Astrocyte of the spinal cord (primary cell): ENCODE measurements at places on chromosomes 13 and 19.
A peak's percentile ranks its signal among the peaks of the same experiment; 100 is the strongest.

DNA sequence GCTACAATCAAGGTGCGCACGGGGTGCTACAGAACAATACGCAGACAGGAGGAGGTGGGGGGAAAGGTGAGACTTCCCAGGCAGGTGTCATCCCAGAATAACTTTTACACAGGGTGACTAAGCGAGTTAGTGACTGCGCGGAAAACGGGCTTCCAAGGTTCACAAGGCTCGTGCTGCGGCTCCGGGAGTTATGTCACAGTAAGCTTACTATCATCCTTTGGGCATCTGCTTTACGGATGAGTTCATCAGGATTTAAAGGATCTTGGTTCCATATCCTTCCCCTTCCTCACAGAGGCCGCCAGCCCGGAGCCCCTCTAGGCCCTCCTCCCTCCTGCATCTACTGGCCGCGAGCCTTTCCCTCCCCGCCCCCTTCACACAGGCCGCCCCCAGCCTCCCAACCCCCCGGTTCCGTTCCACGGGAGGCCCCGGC, 474 bp upstream of the IFT88 start:
- DNase-seq: no peak

DNA sequence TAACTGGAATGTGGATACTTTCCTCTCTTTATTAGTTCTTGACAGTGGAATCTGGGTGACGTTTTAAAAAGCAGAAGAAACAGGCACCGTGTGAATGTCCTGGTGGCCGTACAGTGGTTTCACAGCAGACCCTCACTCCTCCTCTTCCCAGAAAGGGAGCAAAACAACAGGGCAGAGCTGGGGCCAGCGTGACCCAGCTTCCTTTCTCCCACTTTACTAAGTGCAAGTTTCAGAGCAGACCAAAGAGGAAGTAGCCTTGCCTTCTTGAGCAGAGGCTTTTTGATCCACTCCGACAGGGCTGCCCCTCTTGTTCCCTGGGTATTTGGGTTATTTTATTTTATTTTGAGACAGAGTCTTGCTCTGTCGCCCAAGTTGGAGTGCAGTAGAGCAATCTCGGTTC, 19.6 kb upstream of the C19orf33 start:
- DNase-seq: no peak

DNA sequence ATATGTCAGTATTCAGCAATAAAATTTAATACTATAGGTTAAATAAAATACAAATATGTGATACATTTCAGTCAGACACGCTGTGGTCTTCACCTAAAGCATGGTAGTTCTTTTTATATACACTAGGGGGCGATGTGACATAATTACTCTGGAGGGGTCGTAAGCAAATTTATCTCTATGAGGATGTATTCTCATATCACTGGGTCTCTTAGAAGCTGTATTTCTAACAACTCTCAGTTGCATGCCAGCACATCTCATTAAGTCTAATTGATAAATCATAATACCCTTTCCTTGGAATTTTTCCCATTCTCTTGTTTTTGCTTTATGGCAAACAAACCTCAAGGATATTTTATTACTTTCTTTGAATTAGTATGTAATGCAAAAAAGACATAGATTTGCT, 3.9 kb upstream of the PCDH17 start:
- peak; percentile 46 for DNase-seq

DNA sequence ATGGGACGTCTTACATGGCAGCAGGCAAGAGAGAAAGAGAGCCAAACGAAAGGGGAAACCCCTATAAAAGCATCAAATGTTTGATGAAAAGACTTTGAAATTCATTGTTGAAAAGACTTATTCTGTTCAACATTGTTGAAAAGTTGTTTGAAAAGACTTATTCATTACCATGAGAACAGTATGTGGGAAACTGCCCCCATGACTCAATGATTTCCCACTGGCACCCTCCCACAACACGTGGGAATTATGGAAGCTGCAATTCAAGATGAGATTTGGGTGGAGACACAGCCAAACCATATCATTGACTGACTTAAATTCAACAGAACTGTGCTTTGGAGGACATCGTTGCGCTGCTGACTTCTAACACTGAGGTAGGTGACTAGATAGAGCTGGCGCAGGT, 48.0 kb upstream of the RCBTB2 start:
- DNase-seq: no peak

DNA sequence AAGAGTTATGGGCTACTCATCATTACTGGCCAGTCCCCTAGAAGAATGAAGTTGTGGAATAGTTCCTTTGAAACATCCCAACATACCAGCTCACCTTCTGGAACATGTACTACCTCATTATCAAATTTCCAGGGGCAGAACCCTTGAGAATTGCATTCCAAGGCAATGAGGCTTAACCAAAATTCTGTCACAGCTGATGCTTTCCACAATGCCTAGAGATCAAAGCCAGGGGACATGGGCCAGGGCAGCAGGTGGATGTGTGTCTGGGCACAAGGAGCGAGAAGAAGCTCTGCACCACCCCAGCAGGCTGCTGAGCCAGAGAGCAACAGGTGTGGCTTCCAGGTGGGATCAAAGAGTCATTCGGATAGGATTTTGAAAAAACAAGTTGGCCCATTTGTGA, 362.1 kb downstream of the EFNB2 start:
- no peak for DNase-seq

DNA sequence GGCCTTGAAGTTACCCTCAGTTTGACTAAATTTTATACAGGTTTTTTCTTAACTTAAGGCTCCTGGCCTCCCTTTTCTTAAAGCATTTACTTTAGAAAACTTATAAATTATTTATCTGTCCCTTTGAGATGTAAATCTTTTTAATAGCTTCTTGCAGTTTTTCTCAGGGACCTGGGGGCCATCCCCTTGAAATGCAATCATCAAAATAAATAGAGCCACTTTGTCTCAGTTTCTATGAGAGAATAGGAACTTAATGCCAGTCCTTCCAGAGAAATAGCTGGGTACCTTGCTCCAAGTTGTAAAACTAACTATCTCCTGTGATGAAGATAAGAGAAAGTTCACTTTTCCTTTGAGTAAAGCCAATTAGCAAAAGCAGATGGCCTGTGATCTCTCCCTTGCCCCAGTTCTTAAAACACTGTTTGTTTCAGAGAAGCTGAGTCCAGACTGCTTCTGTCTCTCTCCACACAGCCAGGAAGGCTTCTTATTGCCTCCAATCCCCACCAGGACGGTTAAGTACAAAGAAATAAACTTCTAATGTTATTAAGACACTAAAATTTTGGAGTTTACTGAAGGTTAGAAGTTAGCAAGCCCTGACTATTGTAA, 913.1 kb downstream of the OLFM4 start:
- no peak for DNase-seq

GRCh38 chr19:15935167-15935702, 906 bp upstream of the CYP4F11 start:
- no peak for DNase-seq

DNA sequence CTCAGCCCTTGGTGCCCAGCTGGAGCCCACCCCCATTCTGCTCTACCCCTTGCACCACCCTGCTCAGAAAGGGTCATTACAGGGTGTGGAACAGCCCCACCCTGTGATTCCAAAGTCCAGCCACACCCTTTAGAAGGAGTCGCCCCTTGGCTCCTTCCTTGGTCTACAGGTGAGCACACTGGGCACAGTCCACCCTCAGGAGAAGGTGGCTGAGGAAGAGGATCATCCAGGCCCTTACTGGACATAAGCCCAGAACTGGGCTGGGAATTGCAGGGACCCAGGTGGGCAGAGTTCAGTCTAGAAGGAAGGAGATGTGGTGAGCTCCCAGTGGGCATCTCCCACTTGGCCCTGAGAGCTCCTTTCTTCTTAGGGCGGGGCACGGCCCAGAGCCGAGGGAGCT, 8.6 kb downstream of the SLC46A3 start:
- DNase-seq: no peak

DNA sequence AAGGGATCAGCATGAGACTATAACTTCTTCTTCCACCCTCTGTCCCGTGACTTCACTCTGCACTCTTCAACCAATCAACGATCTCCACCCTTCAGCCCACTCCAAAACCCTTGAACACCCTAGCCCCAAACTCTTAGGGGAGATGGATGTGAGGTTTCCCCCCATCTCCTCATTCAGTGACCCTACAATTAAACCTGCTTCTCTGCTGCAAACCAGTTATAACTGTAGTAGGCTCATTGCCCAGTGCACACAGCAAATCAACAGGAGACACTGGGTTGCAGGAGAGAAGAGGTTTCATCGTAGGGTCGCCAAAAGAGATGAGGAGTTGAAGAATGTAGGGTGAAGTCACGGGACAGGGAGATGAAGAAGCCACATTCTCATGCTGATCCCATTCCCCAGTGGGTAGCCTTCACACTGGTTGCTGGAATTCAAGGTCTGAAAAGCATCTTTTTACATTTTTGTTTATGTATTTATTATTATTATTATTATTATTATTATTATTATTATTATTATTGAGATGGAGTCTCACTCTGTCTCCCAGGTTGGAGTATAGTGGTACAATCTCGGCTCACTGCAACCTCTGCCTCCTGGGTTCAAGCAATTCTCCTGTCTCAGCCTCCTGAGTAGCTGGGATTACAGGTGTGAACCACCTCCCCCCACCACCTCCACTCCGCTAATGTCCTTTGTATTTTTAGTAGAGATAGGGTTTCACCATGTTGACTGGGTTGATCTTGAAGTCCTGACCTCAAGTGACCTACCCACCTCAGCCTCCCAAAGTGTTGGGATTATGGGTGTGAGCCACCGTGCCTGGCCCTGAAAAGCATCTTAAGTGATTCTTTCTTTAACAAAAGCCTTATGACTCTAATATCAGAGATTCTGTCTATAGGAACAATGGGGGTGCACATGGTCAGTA, 5.8 kb upstream of the CYP2S1 start:
- no peak for DNase-seq

DNA sequence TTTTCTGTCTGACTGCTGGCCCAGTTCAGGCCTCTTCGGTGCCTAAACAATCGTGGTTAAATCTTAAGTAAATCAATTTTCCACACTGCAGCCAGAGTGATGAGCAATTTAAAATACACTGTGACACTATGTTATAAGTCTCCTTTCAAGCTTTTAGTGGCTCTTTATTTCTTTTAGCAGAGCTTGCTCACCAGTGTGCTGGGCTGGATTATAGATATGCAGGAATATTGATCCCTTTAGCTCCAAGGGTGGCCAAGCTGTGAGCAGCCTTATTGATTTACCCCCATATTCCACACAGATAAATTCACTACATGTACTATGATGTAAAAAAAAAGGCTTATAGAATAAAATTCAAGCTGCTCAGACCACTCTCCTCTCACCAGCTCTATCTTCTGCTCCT, 21.7 kb downstream of the CBY2 start:
- no peak for DNase-seq

GRCh38 chr19:14346279-14346678, 35.0 kb upstream of the ADGRE5 start:
- DNase-seq: no peak

DNA sequence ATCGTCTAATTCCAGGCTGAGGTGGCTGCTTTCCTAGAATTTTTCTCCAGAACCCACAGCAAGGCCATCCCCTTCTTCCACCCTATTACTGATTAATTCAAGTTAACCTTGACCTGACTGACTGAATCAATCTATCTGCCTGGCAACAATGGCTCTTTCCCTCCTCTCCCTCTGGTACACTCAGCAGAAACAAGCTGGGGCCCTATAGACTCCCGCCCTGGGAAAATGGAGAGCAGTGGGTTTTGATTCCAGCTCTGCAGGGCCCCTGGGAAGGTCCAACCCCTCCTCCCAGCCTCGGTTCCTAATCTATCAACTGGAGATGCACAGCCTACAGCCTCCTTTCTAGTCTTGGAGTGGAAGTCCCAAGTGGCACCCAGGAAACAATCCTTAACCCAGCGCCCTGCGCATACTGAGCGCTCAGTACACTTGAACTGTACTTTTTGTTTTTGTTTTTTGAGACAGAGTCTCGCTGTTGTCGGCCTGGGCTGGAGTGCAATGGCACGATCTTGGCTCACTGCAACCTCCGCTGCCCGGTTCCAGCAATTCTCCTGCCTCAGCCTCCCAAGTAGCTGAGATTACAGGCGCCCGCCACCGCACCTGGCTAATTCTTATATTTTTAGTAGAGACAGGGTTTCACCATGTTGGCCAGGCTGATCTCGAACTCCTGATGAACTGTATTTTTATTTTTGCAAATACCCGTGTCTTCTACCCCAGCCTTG, 5.2 kb upstream of the C3 start:
- no peak for DNase-seq

DNA sequence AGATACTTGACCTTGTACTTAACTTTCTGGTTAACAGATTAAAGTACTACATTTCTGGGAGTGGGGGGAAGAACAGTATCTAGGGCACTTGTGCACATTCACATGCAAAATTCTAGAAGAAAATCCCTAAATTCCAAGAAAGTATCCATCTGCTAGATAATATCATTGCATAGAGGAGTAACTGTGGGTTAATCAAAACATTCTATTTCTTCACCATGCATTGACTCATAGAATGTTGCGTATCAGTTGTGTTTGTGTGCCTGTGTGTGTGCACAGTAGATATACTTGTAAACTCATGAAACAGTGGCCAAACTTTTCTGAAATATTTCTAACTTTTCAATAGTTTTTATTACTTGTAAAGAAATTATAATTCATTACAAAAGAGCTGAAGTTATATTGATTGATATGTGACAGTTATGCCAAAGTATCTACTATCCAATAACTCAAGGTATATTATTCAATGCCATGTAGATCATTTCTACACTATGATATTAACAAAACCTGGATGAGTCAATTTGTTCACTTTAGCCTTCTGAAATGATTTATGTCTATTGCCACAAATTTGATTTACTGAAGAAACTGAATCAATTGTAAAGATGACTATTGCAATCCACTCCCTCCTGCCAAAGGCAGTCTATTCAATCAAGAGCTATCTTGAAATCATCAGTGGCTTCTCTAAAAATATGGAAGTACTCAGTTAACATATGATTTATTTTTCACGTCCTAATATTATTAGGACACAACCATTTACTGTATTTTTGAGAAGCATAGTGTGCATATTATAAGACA, 756.7 kb upstream of the ARGLU1 start:
- no peak for DNase-seq

DNA sequence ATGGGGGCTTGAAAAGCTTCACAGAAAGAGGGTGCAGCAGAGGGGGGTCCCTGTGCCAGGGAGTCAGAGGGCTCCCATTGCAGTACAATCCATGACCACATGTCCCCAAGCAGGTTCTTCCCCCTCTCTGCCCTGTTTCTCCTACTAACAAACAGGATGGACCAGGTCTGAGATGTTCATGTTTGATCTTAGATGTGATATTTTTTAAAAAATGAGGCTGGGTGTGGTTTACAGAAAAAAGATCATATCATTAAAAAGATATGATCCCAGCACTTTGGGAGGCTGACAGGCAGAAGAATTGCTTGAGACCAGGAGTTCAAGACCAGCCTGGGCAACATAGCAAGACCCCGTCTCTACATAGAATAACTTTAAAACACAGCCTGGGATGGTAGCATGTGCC, 9.1 kb downstream of the OR7C2 start:
- no peak for DNase-seq

DNA sequence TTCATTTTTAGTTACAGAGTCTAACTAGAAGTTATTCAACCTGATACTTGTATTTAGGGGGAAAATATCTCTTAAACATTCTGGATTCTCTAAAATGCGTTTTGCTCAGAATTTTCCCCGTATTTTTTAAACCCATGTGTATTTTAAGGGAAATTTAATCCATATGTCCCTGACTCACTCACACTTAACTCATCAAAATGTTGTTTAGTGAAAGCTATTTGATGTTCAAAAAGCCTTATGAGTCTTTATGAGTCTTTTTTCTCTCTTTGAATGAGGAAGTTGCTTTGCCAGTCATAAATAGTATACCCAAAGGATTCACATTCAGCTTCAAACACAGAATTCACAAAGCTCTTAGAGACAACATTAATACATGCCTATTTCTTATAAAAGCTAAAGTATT, 16.4 kb downstream of the MAB21L1 start:
- no peak for DNase-seq
